ENCODE measurements at places on chromosomes 13 and 19.

GRCh38 chr13:106041445-106041844 is 494.0 kb downstream of the EFNB2 start:
- DNase-seq = no peak

GRCh38 chr13:42337808-42338600 is 66.1 kb downstream of the AKAP11 start:
- DNase-seq = no peak

- peak; percentile 84 for DNase-seq
These were observed 80.0 kb upstream of the GPR183 start for GRCh38 chr13:99386911-99387788.

DNA sequence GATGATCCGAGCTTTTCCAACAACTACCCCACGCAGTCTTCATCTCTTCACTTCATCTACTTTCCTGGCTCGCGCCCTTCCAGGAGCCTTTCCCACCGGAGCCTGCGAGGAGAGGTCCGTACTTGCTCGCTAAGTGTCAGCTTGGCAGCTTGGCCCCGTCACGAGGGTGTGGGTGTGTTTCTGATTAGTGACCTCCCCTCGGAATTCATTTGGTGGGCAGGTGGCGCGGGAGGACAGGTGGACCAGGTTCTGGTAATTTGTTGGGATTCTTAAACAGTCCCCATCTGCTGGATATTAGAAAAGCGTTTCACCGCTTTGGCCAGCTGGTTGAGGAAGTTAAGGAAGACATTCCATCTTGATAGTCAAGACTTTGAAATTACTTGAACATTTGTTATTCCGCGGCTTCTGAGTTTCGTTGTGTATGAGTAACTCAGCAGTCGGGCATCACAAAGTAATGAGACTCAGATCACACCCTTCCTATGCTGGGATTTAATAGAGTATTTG is 515 bp downstream of the UFM1 start:
- peak; percentile 51 for DNase-seq

GRCh38 chr19:29603308-29603707 is 2.8 kb upstream of the POP4 start:
- peak; percentile 56 for DNase-seq

DNA sequence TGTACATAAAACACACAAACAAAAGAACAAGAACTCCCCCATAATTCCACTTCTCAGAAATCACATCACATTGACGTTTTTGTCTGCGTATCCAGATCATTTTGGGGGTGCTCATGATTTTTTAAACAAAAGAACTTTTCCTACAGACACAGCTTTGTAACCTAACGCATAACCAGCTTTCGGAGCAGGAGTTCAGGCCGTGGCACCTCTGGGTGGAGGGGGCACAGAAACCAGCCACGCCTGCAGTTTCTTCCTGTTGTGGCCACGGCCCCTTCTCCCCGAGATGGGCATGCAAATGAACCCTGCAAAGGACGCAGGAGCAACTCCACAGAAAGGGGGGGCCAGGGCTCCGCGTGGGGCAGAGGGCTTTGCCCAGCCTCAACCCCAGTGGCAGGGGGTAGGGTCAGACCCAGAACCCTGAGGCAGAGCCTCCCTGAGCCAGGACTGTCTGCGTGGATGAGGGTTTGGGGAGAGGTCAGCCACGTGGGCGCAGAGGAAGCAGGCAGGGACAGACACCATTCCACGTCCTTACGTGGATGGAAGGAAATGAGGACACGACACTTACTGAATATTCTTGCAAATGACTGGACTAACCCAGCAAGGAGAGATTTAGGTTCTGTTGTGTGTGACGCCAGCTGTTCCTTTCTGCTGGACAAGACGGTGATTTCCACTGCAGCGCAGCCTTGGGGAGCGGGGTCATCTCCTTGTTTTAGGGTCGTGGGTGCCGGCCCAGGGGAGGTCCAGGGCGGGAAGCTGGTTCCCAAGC is 64.4 kb downstream of the RASA3 start:
- DNase-seq = no peak

DNA sequence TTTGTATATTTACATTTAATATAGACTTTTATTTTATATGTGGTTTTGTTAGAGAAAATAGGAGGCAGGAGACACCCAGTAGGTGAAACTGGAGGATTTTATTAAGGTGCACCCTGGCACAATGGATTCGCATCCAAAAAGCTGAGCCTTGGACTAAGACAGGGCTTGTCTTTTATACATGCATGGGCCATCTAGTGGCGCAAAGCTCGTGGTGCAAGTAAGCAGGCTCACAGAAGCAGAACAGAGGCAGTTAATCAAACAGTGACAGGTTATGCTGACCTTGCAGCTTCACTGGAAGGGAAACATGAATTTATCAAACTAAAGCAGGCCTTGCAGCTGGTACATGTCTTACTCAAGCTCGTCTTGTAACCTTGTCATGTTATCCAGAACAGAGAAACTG is 58.8 kb upstream of the ZNF681 start:
- DNase-seq = peak; percentile 84

DNA sequence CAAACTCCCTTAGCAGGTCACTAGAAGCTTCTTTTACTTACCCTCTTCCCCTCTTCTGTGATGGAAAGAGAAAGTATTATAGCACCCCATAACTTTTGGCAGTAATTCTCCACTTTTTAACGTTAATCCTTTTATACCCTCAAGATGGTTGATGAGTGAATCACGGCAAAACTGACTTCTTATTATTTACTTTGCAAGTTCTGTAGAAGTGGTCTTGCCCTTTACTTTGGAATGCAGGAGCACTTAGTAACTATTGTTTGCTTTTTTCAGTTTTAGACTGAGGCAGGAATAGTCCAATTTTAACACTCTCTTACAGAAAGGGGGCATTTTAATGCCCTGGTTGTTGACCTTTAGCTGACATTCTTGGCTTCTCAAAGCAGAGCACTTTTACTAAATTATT is 260.1 kb downstream of the LMO7 start:
- no peak for DNase-seq

- DNase-seq = no peak
These were observed 82.5 kb downstream of the MAP4K1 start for GRCh38 chr19:38535212-38535611.

GRCh38 chr13:38415233-38415632 is 65.6 kb downstream of the UFM1 start:
- DNase-seq = no peak

DNA sequence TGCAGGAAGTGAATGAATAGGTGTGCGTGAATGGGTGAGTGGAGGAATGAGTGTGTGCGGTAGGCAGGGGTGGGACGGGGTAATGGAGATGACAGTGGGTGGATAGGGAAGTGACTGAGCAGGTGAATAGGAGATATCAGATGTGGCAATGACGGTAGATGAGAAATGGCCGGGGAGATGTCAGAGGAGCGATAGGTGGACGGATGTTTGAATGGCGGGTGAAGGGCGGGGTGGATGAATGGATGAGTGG is 1.5 kb downstream of the TTC9B start:
- DNase-seq = no peak
